Erythroblast (primary cell): ENCODE measurements at places on chromosomes 16 and 17.

- DNase-seq: no peak
Observed at GRCh38 chr16:23594186-23594585, 1.9 kb downstream of the NDUFAB1 start.

DNA sequence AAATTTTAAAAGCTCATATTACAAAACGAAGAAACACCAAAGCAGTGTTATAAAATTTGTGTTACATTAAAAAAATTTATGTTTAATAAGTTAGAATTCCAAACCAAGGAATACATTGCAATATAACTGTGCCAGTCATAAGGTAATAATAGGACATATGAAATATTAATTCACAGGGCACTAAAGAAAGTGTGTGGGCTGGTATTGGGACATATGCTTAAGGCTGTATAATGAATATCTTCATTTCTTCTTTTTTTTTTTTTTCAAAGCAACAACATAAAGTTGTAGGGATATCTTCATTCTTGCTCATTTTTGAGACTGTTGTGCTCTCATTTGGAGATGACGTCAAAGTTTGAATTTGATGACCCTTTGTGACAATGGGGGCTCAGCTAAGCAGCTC is 17.5 kb upstream of the FBXO47 start:
- DNase-seq: no peak

- DNase-seq: no peak
Observed at GRCh38 chr16:74291577-74292208, 4.9 kb upstream of the PSMD7 start.

DNA sequence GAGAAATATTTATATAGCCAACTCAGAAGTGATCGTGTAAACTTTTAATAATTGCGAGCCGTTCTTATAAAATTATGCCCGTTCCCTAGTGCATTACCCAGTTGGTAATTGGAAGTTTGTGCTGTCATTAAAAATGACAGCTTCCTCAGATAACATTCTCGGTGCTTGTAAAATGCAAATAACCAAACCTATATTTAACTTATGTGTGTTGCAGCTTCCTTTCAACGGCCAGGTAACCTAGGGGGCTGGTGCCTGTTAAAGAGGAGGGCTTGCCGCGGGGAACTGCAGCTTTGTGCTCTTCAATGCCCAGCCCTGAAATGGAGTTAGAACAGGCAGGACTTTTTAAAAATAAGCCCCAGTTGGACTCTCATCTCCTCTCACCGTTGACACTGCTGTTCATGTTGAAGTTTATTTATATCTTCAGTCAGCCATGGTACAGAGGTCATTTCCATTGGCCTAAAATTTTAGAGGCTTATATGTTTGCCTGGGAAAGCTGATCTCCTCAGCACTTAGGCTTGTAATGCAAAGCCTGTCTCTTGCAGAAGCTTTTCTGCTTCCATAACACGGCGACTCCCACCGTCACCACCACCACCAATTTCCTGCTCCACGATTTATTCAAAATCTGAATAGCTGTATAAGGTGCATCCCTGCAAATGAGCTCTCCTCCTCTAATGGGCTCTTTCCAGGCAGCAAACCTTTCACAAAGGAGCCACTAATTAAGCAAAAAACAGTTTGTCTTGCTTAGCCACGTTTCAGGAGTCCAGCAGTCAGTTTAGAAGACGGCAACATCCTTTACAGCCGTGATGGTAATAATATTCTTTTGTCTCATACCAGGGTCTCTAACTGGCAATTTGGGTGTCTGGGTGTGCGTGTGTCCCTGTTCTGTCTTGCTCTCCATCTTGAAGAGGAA is 74.7 kb downstream of the RPA1 start:
- no peak for DNase-seq

DNA sequence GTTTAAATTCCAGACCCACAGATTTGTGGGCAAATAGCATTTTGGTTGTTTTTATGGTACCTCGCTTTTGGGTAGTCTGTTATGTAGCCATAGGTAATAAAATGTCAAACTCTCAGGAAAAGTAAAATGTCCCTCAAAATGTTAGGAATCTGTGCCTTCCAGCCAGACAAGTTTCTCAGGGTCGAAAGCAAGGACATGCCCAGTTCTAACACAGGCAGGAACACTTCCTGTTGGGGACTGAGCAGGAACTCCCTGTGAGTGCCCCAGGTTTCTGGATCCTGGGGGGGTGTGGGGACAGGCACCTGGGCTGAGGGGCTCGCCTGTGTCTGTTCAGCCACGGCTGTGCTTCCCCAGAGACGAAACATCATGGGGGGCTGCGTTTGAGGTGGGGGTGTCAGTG is 62.3 kb downstream of the GNA13 start:
- DNase-seq: no peak

- no peak for DNase-seq
Observed at GRCh38 chr16:81618661-81619060, 160.4 kb upstream of the PLCG2 start.

- no peak for DNase-seq
Observed at GRCh38 chr16:50769-51591, 2.4 kb downstream of the POLR3K start.

DNA sequence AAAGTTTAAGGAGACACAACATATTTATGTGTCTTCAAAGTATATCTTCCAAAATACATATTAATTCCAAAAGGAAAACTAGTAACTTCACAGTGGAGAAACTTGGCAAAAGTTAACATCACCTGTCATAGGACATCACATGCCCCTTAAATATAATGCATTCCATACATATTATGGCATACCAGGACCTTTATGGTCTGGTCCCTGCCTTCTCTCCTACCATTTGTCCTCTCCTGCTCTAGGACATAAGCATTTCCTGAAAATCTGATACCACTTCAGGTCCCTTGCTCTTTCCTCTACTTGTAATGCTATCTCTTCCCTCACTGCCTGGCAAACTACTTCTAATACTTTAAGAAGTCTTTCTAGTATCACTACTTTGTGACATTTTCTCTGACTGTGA is 168.1 kb upstream of the RBL2 start:
- DNase-seq: no peak

- DNase-seq: no peak
Observed at GRCh38 chr16:83961591-83961990, 6.5 kb upstream of the NECAB2 start.

GRCh38 chr16:81335669-81336068 is 20.9 kb downstream of the GAN start:
- DNase-seq: no peak

DNA sequence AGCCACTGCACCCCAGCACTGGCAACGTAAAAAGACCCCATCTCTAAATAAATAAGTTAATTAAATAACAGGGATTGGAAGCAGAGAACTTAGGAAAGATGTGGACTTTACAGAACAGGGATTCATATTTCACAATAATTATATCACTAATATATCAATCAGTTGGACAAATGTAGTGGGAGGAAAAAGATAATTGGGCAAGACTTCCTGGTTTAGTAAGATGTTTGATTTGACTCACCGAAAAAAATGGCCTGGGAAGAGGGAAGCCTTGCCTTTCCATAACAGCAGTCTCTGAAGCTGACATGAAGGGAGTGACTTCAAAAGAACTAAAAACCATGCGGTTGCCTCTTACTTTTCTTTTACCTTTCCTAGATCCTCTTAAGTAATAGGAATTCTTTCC is 15.2 kb upstream of the C17orf78 start:
- no peak for DNase-seq

DNA sequence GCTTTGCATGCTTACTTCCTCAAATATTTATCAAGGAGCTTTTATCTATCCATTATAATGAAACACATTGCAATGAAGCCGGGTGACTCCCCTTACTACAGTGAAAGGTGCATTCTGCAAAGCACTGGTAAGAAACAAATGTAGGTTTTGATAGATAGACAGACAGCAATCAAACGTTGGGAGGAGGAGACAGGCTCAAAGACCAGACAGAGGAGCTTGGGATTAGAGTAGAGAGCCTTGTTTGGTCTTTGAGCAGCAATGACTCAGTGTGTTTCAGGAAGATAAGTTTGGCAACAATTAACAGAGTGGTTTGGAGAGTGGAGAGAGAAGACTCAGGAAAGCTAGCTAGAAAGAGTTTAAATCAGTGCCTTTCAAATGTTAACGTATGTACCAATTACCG is 68.8 kb downstream of the ZNF18 start:
- peak; percentile 43 for DNase-seq

GRCh38 chr17:79937391-79938335 is 98.0 kb downstream of the TBC1D16 start:
- DNase-seq: no peak

DNA sequence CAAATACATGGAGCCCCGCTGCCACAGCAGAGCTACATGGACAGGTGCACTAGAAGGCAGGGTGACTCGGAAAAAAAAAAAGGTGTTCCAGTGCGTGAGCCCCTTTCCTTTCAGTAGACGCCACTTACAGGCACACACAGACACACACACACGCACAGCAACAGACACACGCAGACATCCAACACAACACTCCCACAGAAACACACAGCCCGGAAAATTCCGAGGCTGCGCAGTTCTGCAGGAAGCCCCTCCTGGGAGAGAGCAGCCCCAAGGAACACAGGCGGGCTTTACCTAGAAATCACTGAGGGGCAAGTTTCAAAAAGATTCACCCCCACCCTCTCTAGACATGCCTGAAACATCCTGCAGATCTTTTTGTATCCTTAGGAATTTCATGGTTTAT is 136.0 kb upstream of the WSB1 start:
- no peak for DNase-seq

DNA sequence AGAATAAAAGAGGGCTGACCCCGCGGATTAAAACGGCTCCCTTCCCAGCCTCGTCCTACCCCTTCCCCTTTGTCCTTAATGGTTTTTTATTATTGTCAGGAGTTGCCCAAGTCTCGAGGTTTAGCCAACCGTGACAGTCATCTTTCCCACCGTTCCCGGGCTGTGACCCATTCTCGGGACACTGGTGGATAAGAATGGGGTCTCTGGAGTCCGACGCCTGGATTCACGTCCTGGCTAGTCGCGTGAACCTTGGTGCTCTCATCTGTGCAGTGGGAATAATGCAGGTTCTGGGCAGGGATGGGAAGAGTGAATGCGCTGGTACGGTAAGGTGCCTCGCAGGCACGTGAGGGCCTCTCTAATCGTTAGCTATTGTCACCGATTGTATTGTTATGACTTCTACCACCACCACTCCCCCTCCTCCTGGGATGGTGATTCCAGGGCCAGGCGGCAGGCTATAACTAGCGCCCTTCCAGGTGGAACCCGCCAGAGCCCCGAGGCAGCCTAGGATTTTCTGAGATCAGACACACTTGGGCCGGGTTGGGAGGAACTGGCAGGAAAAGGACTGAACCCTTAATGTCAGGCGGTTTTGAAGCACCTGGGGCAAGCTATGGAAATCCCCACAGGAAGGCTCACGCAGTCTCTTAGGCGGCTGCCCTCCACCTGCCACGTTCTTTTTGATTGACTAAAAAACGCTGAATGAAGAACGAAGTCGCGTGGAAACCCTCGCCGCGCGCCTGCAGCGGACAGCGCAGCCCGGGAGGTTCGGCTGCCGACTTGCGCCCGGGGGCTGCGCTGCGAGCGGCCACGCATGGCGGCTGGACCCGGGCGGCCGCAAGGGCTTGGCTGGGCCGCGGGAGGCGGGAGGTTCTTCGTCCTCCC is 2.7 kb downstream of the HS3ST3B1 start:
- DNase-seq: no peak

GRCh38 chr17:57377094-57377493 is 120.8 kb downstream of the MSI2 start:
- DNase-seq: no peak

DNA sequence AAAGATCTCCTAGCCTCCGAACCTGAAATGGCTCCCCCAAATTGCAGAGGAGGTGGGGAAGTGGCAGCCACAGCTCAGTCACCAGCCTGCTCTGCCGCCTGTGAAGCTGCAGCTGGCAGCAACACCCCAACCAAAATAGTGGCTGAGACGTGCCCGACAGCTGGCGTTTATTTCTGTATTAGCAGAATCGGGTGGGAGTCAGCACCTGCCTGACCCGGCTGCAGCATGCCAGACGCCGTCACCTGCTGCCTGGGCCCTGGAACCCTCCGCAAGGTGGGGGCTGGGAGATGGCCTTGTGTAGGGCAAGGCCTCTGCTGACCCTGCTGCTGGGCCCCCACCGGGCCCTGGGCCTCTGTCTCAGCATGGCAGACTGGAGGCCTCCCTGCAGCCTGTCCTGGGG is 17.5 kb upstream of the PABPN1L start:
- no peak for DNase-seq

- no peak for DNase-seq
Observed at GRCh38 chr17:44081681-44082080, 11.1 kb downstream of the G6PC3 start.

GRCh38 chr16:68696514-68696913 is 40.6 kb upstream of the CDH1 start:
- peak; percentile 10 for DNase-seq

GRCh38 chr17:56297184-56297583 is 143.9 kb downstream of the ANKFN1 start:
- no peak for DNase-seq

- DNase-seq: peak; percentile 88
Observed at GRCh38 chr17:29116804-29117753, 63.1 kb downstream of the MYO18A start.
